ENCODE measurements at places on chromosomes 7 and 10.

DNA sequence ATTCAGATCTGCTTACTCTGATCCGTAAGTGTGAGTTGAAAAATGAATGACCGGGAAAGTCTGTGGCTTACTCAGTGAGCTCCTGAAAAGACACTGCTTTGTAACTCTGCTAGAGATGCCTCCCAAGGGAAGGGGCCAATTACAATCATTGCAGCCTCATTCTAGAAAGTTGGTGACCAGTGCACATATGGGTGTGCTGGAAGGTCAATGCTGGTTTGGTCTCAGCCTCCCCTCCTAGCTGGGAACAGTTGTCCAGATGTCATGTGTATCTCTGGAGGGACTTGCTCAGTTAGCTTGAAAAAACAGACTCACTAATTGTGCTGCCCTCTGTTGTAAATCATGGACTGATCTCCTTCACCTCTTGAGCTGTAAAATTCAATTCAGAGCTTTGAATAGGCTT, 405.0 kb downstream of the ADRA2A start:
- no peak for DNase-seq

DNA sequence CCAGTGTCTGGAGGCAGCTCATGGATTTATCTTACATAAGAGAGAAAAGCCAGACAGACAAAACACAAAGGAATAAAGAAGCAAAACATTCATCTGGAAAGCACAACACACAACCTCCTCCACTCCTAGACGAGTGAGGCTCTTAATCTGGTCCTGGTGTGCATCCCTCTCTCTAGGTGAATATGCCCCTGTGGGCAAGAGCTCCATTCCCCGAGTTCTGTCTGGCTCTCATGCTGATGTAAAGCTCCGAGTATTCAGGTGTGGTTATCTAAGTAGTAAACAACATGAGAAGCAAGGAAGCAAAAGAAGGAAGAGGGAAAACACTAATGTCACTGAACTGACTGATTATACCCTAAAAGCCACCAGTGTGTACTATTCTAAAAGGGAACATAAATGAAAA, 47.9 kb upstream of the FEZF1 start:
- DNase-seq: no peak

GRCh38 chr7:42017349-42017986, 219.5 kb downstream of the GLI3 start:
- DNase-seq: no peak

DNA sequence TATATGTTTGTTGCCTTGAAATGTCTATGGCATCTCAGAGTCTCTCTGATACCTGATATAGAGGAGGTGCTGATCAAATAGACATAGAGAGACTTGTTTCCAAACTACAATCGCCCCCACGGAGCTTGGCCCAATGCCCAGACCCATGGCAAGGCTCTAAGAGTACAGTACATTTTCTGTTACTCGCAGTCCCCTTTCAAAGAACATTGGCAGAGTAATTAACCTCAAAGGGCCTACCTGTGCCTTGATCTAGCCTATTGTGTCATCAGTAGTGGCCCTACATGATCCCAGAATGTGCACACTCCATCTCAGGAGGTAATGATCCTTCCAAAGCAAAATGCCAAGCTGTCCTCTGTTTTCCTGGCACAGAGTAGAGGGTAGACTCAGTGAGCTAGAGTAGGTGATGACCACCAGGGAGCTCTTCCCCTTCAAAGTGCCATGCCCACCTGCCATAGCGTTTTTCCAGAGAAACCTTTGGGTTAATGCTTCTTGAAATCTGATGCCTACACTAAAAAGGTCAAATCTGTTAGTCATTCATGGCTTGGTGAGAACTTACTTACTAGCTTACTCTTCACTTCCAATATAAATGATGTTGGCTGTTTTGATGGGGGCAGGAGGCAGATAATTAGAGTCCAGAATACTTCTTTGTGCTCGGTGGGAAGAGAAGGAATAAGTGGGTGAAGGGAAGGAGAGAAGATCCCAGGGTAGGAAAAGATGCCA, 41.2 kb upstream of the ACSL5 start:
- no peak for DNase-seq

DNA sequence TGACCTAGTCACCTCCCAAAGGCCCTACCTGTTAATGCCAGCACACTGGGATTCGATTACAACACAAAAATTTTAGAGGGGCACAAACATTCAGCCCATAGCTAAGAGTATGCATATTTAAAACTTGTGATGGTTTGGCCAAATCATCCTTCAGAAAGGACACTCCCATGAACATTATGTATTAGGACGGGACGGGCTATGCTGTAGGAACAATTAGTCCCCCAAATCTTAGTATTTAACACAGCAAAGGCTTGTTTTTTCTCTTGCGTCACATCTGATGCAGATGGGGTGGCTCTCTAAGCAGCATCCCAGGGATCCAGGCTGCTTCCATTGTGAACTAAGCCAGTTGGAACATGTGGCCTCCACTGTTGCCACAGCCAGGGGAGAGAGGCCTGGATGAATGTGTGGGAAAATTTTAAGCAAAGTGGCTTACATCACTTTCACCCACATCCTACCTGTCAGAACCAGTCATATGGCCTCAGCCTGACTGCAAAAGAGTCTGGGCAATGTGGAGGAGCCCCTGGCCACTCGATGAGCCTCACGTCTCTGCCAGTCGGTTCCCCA, 26.6 kb downstream of the CHST3 start:
- no peak for DNase-seq

- no peak for DNase-seq
Observed at GRCh38 chr10:77622889-77623291, 14.7 kb downstream of the KCNMA1 start.

- no peak for DNase-seq
Observed at GRCh38 chr10:88525371-88526069, 57.6 kb downstream of the RNLS start.

DNA sequence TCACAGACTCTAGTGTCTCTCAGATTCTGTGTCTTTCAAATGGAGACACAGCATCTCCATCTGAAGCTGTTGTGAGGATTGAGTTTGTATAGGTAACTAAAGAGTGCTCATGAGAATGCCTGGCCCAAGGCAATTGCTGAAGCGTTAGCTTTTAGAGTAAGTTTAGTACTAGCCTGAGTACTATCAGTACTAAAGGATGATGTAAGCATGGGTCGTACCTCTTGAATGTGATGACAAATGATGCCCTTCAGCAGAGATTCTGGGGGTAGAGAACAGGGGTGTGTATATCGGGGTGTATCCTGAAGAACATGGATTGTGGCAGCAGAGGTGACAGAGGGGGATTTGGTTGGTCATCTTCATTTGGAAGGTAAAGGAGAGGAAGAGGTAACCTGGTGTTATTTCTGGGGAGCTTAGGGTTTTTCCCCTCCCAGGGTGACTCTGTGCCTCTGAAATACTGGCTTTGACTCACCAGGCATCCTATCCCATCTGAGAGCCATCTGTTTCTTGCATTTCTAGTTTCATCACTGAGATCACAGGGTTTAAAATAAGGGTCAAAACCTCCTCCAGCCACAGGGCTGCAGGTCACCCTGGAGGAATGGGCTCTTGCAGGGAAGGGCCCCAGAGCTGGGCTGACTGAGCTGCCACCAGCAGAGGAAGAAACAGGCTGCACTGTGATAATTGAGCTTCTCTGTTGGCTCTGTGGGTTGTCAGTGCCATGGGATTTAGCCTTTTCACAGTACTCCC, 756.0 kb downstream of the KCNMA1 start:
- DNase-seq: no peak

All from activated CD8-positive, alpha-beta memory T cell treated with anti-CD3 and anti-CD28 coated beads for 24 hours (primary cell).